Peyer's patch (tissue), 4 donors: ENCODE measurements at places on chromosomes 4 and X. TPM values are rescaled to one million over a fixed set of nuclear protein-coding genes. Genes with fewer than 3 reads are reported as not detected.

Gene TSPAN6
- 42.9 TPM for total RNA-seq

Gene MAGEC1
- not detected for total RNA-seq

Gene NUDT11
- total RNA-seq = not detected

Gene GPRIN3
- total RNA-seq = 20.6 TPM

Gene NKAP
- total RNA-seq = 10.5 TPM
